ENCODE measurements at places on chromosomes 12 and 14. TPM values are rescaled to one million over a fixed set of nuclear protein-coding genes. Genes with fewer than 3 reads are reported as not detected.

The CPM gene
- total RNA-seq, result 4.3 TPM

The ACSM4 gene
- not detected for total RNA-seq

The TAS2R14 gene
- 2.7 TPM for total RNA-seq

The KCNH3 gene
- not detected for total RNA-seq

The DBX2 gene
- not detected for total RNA-seq

The NEK9 gene
- total RNA-seq, result 39.1 TPM

The RASSF9 gene
- under 0.01 TPM for total RNA-seq

The EXD2 gene
- total RNA-seq, result 11.8 TPM

The CPSF6 gene
- total RNA-seq, result 23.6 TPM

The MYF5 gene
- not detected for total RNA-seq

The GPR137C gene
- 0.39 TPM for total RNA-seq

The SLC39A5 gene
- 0.39 TPM for total RNA-seq

The UBE3B gene
- total RNA-seq, result 62.9 TPM

The EID3 gene
- total RNA-seq, result 4.0 TPM

The SLC41A2 gene
- total RNA-seq, result 6.3 TPM

The CAPS2 gene
- total RNA-seq, result 1.6 TPM

The CD69 gene
- total RNA-seq, result 0.22 TPM

The CD9 gene
- 52.2 TPM for total RNA-seq

The KCNC2 gene
- total RNA-seq, result not detected

The OR6C2 gene
- total RNA-seq, result not detected
